ENCODE measurements at places on chromosomes 3 and 15.

DNA sequence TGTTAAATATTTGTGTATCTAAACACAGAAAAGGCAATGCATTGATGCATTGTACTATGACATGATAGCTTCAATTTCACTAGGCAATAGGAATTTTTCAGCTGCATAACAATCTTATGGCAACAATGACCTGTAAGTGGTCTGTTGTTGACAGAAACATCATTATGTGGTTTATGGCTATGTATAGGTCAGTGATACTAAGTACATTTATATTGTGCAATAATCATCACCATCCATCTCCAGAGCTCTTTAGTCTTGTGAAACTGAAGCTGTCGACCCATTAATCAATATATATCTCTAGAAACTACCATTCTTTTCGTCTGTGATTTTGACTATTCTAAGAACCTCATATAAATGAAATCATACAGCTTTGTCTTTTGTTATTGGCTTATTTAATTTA, 200.1 kb upstream of the ZNF717 start:
- no peaks in the 10 kb centered on the region for H3K4me1 ChIP-seq
- H3K4me3 ChIP-seq = no peak overlapping the region
- H3K27ac ChIP-seq = no peak overlapping the region
- H3K27me3 ChIP-seq = no peaks in the 10 kb centered on the region

GRCh38 chr15:74158855-74159650, 14.5 kb upstream of the ISLR start:
- H3K4me3 ChIP-seq = no peak overlapping the region
- no peaks in the 10 kb centered on the region for H3K36me3 ChIP-seq
- no peaks in the 10 kb centered on the region for H3K27me3 ChIP-seq
- no peak for DNase-seq

GRCh38 chr3:29339016-29339833, 58.4 kb downstream of the RBMS3 start:
- H3K36me3 ChIP-seq = no peaks in the 10 kb centered on the region
- H3K27me3 ChIP-seq = no peaks in the 10 kb centered on the region

GRCh38 chr3:197472151-197472550, 83.6 kb downstream of the BDH1 start:
- no peaks in the 10 kb centered on the region for H3K36me3 ChIP-seq
- no peaks in the 10 kb centered on the region for H3K27me3 ChIP-seq
- H3K4me1 ChIP-seq = no peaks in the 10 kb centered on the region
- DNase-seq = no peak
- no peak overlapping the region for H3K4me3 ChIP-seq
- H3K27ac ChIP-seq = no peak overlapping the region

DNA sequence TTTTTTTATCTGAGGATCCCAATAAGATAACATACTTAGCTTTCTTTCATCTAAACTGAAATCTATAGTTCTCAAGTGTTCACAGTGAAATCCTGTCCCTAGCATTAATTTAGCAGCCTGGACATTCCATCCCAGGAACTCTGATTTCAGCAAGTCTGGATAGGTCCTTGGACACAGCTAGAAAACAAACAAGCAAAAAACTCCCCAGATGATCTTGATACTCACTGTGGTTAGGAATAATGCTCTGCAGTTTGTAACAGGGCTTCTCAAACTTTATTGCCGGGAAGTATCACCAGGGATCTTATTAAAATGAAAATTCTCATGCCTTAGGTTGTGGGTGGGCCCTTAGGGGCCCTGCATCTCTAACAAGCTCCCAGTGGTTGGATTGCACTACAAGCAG, 24.3 kb downstream of the THBS1 start:
- no peaks in the 10 kb centered on the region for H3K27me3 ChIP-seq
- no peak overlapping the region for H3K4me3 ChIP-seq
- no peak for DNase-seq

- H3K27ac ChIP-seq = no peak overlapping the region
- no peaks in the 10 kb centered on the region for H3K27me3 ChIP-seq
- H3K4me1 ChIP-seq = no peaks in the 10 kb centered on the region
- no peak overlapping the region for H3K4me3 ChIP-seq
- DNase-seq = no peak
- no peaks in the 10 kb centered on the region for H3K36me3 ChIP-seq
These were observed 23.6 kb upstream of the CLDN1 start for GRCh38 chr3:190345878-190346277.

DNA sequence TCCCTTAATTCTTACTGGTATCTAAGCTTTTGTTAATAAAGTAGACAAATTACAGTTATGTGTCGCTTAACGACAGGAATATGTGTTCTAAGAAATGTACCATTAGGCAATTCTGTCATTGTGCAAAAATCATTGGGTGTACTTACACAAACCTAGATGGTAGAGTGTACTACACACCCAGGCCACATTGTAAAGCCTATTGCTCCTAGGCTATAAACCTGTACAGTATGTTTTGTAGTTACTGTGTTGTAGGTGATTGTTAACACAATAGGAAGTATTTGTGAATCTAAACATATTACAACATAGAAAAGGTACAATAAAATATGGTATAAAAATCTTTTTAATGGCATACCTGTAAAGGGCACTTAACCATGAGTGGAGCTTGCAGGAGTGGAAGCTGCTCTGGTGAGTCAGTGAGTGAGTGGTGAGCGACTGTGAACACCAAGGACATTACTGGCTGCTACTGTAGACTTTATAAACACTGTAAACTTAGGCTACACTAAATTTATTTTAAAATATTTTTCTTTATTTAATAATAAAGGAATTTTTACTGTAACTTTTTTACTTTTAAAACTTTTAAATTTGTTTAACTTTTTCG, 47.4 kb downstream of the FSIP1 start:
- no peak for DNase-seq
- no peaks in the 10 kb centered on the region for H3K4me1 ChIP-seq
- H3K27me3 ChIP-seq = no peaks in the 10 kb centered on the region
- no peaks in the 10 kb centered on the region for H3K36me3 ChIP-seq

GRCh38 chr3:193014902-193015301, 97.2 kb upstream of the MB21D2 start:
- H3K36me3 ChIP-seq = no peaks in the 10 kb centered on the region
- no peak for DNase-seq
- no peaks in the 10 kb centered on the region for H3K4me1 ChIP-seq
- no peak overlapping the region for H3K4me3 ChIP-seq
- H3K27ac ChIP-seq = no peak overlapping the region
- no peaks in the 10 kb centered on the region for H3K27me3 ChIP-seq

DNA sequence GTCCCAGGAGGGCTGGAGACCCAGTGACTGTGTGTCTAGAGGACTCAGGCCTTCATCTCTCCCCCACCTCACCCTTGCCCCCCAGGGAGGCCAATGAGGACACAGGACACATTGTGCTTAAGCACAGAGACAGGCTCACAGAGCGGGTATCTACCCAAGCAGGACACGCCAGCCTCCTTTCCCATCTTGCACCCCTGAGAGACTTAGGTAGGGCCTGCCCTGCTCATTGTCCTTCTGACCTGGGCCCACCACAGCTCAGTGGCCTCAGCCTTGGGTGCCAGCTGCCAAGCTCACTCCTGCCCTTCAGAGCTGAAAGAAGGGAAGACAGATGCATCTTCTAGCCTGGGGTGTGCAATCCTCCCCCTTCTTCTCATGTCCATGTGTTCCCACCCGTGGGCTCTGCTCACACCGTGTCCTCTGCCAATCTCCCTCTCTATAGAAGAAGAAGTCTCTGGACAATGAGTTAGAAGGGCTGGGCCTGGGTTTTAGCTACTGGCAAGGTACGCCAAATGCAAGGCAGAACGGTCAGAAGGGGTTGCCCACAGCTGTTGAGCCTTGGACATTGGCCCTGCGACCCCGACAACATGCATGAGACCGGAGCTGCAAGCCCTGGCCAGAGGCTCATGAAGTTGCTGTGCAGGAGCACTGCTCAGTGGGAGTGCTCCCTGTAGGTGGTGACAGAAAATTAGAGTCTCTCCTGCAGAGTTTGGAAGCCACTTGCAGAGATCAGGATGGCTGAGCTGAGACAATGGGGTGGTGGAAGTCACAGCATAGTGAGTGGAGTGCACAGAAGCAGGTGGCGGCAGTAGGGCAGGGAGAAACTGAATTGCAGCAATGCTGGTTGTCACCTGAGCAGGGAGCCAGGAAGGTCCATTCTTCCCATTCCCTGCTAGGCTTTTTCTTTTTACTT, 32.8 kb downstream of the ACSBG1 start:
- H3K27ac ChIP-seq = no peak overlapping the region
- no peak overlapping the region for H3K4me3 ChIP-seq
- DNase-seq = no peak
- H3K36me3 ChIP-seq = no peaks in the 10 kb centered on the region
- no peaks in the 10 kb centered on the region for H3K4me1 ChIP-seq

- no peak overlapping the region for H3K27ac ChIP-seq
- H3K36me3 ChIP-seq = no peaks in the 10 kb centered on the region
- no peak overlapping the region for H3K4me3 ChIP-seq
These were observed 87.0 kb downstream of the ANP32A start for GRCh38 chr15:68733666-68734065.

DNA sequence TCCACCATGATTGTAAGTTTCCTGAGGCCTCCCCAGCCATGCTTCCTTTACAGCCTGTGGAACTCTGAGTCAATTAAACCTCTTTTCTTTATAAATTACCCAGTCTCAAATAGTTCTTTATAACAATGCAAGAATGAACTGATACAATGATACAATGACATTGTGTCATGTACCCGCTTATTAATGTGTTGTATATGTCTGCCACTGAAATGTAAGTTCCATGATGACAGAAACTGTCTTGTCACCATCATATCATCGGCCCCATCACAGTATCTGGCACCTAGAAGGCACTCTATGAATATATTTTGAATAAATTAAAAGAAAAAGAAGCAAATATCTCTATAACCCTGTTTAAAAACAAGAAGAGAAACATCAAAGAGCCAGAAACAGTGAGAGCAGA, 29.6 kb downstream of the FEZF2 start:
- H3K27me3 ChIP-seq = no peaks in the 10 kb centered on the region
- H3K4me1 ChIP-seq = no peaks in the 10 kb centered on the region
- no peak for DNase-seq
- H3K27ac ChIP-seq = no peak overlapping the region
- no peaks in the 10 kb centered on the region for H3K36me3 ChIP-seq

DNA sequence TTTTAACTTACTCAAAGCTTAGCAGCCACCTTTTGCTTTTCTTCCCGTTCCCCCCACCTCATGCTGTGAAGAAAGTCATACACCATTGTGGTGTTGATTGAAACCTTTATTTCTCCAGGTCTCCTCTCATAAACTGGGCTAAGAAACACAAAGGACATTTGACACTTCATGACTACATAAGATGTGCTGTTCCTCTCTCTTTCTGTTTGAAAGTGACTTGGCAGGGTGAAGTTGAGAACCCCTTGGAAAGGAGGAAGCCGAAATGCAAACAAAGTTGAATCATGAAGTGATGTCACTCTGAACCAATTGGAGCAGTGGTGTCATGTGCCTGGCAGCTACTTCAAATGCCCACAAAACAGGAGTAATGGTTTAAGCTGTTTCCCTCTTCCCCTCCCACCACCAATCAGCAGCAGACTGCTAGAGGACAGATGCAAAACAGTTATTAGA, 174.7 kb downstream of the IGF1R start:
- H3K36me3 ChIP-seq = peaks cover 4% of the 10 kb centered on the region
- DNase-seq = no peak
- H3K4me3 ChIP-seq = no peak overlapping the region
- H3K27ac ChIP-seq = no peak overlapping the region
- H3K4me1 ChIP-seq = no peaks in the 10 kb centered on the region
- no peaks in the 10 kb centered on the region for H3K27me3 ChIP-seq

- H3K27ac ChIP-seq = no peak overlapping the region
- H3K4me3 ChIP-seq = no peak overlapping the region
- H3K36me3 ChIP-seq = no peaks in the 10 kb centered on the region
- no peaks in the 10 kb centered on the region for H3K4me1 ChIP-seq
- DNase-seq = no peak
These were observed 35.9 kb downstream of the FAM3D start for GRCh38 chr3:58630710-58631092.

GRCh38 chr15:79450648-79451047, 18.5 kb downstream of the MINAR1 start:
- H3K27ac ChIP-seq = no peak overlapping the region
- no peak overlapping the region for H3K4me3 ChIP-seq
- no peaks in the 10 kb centered on the region for H3K4me1 ChIP-seq
- DNase-seq = no peak
- H3K36me3 ChIP-seq = no peaks in the 10 kb centered on the region
- H3K27me3 ChIP-seq = no peaks in the 10 kb centered on the region

GRCh38 chr15:83982748-83983147, 252.8 kb upstream of the GOLGA6L4 start:
- no peak overlapping the region for H3K27ac ChIP-seq
- no peak overlapping the region for H3K4me3 ChIP-seq
- no peaks in the 10 kb centered on the region for H3K36me3 ChIP-seq
- no peaks in the 10 kb centered on the region for H3K27me3 ChIP-seq
- H3K4me1 ChIP-seq = no peaks in the 10 kb centered on the region

GRCh38 chr3:103440539-103441203, 1005.9 kb downstream of the ZPLD1 start:
- H3K27me3 ChIP-seq = no peaks in the 10 kb centered on the region
- H3K4me3 ChIP-seq = no peak overlapping the region
- H3K36me3 ChIP-seq = no peaks in the 10 kb centered on the region
- no peak for DNase-seq

- H3K27me3 ChIP-seq = no peaks in the 10 kb centered on the region
- no peaks in the 10 kb centered on the region for H3K4me1 ChIP-seq
- H3K4me3 ChIP-seq = no peak overlapping the region
- H3K36me3 ChIP-seq = no peaks in the 10 kb centered on the region
These were observed 134.0 kb downstream of the FHIT start for GRCh38 chr3:61117045-61117898.

- peaks cover 37% of the 10 kb centered on the region for H3K36me3 ChIP-seq
- no peak overlapping the region for H3K27ac ChIP-seq
- H3K27me3 ChIP-seq = no peaks in the 10 kb centered on the region
These were observed 8.1 kb downstream of the COMMD2 start for GRCh38 chr3:149744151-149744550.

DNA sequence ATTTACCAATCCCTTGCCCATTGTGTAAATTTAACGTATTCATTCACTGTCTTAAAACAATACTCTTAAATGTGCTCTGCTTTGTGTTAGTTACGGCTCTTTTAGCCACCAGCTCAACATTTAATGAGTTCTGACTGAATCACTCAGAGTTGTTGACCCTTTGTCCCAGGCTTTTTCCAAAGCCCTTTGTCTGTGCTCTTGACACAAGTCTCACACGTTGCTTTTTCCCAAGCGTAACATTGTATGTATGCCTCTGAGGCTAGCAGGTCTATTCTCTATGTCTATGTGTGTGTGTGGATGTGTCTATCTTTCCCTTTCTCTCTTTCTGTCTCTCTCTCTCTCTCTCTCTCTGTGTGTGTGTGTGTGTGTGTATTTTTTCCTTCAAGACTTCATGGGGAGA, 435.4 kb upstream of the GOLIM4 start:
- no peaks in the 10 kb centered on the region for H3K27me3 ChIP-seq
- no peak overlapping the region for H3K27ac ChIP-seq
- DNase-seq = no peak
- no peaks in the 10 kb centered on the region for H3K36me3 ChIP-seq

GRCh38 chr3:69474186-69474585, 88.3 kb upstream of the FRMD4B start:
- DNase-seq = no peak
- no peaks in the 10 kb centered on the region for H3K36me3 ChIP-seq
- H3K27ac ChIP-seq = no peak overlapping the region
- no peaks in the 10 kb centered on the region for H3K4me1 ChIP-seq

Data from naive thymus-derived CD4-positive, alpha-beta T cell (primary cell).